Stimulated activated CD4-positive, alpha-beta T cell treated with anti-CD3 and anti-CD28 coated beads, Interleukin-15, amount 100 ng/mL, for 48 hours (primary cell): ENCODE measurements at places on chromosomes 7 and 10.

DNA sequence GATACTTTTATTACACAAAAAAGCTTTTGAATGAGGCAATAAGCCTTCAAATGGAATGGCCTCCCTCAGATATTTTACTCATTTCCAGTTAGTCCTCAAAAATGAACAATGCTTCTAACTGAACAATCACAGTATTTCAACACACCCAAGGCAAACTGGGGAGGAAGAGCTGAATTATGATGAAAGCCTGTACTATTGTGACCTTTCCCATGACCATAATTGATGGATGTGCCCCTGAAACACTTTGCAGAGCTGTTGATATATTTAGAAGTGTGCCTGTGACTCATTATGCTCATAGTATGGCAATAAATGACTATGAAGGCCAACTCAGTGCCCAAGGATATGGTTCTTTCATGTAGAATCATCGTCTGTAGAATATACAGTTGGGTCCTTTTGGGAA is 248.1 kb downstream of the AHR start:
- no peak for DNase-seq

- no peak for DNase-seq
Measured at GRCh38 chr7:100351657-100352058, 6.3 kb upstream of the PILRB start.

DNA sequence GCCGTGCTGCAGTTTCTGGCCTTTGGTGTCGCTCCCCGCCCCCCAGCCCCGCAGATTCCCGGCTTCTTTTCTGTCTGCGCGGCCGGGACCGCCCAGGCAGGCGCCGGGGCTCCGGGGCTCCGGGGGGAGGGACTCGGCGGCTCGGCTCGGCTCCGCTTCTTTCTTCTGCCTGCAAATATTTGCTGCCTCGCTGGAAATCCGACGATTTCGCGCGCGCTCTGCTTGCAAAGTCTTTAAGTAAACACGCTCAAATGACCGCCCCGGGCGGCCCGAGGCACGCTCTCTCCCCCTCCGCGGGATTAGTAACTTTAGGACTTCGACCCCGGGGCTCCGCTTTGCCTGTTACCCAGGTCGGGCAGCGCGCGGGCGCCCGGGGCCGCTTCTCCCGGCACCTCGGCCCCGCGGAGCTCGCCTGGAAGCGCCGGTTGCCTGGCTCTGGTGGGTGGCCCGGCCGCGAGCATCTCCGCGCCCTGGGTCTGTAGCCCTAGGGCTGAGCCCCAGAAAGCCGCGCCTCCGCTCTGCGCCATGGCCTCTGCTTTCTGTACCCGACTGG is 3.9 kb upstream of the GATA3 start:
- DNase-seq: no peak

GRCh38 chr7:76023002-76023401 is 24.8 kb downstream of the STYXL1 start:
- no peak for DNase-seq

DNA sequence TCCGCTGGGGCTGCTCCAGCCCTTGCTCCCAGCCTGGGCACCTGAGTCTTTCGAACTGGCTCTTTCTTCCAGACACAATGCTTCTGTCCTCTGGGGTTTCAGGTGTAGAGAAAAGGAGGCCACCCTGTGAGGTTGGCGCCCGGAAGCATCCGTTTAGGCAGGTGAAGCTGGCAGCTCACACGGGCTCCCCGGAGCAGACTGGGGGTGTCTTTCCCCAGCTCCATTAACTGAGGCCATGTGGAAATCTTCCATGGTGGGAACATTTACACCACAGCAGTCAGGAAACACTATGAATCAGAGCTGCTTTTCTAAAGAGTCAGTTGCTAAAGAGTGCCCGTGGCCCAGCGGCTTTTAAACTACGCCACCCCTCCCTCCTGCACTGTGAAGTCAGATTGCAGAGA is 29.2 kb downstream of the PRKAG2 start:
- DNase-seq: no peak

DNA sequence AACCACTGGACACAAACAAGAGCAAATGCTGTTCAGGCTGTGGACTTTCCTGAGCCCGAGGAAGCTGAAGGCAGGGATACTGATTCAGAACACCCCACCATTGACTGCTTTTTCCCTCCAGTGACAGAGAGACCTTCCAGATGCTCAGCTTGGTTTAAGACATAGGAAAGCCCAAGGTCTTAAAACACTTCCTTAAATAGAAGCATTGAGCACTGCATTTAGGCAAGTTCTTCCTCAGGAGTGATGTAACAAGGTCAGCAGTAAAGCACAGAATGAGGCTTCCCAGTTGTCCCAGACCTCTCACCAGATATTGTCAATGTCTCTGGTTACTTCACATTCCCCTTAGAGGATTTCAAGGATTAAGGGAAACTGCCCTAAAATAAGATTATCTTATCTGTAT is 19.6 kb upstream of the CDCA7L start:
- no peak for DNase-seq

GRCh38 chr7:7953806-7954205 is 14.8 kb upstream of the GLCCI1 start:
- no peak for DNase-seq

DNA sequence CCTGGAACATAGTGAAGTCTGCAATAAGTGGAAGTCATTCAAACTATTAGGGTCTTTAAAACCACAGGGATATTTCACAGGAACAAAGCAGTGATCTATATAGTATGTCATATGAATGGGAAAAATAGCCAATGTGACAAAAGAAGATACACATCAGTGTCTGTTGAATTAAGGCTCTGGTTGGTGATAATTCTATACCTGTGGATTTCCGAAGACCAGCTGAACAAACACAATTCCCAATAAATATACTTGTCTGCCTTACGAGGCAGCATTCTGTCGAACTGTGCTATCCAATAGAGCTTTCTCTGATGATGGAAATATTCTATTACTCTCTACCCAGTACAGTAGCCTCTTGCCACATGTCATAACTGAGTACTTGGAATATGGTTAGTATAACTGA is 55.9 kb upstream of the CAV2 start:
- DNase-seq: no peak

DNA sequence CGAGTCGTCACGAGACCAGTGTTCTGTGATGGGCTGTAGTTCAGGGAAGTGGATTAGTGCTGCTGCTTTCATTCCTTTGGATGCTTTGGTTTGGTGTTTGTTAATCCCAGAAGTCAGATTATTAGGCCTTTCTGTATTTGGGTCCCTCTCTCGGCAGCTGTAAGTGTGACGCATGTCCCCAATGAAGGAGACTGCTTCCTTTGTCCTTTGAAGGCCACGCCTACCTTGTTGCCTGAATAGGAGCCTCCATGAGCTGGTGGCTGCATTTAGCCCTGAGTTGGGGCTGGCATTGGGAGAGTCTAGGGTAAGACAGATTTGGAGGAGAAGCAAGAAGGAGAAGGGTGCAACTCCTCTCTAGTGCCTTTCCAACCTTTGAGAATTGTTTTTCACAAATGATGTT is 34.5 kb downstream of the DOCK1 start:
- DNase-seq: no peak

- no peak for DNase-seq
Measured at GRCh38 chr10:101783736-101784118, 481 bp upstream of the NPM3 start.

DNA sequence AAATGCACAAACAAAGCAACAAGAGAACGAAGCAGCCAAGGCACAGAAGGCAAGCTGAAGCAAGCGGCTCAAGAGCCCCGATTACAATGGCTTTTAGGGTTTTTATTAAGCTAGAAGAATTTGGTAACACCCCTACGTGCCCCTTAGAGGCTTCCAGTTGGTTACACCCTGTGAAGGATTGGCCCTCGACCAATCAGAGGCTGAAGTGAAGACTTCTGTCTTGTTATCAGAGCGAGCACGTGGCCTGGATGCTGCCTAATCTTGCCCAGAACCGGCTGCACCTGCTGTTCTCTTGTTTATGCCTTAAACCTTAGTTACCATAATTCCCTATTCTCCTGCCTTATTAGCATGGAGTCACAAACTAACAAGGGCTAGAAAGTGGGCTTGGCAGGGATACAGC is 21.4 kb downstream of the KCNK18 start:
- DNase-seq: no peak

- no peak for DNase-seq
Measured at GRCh38 chr10:76497666-76498065, 1066.2 kb downstream of the LRMDA start.

GRCh38 chr10:99631496-99631895 is 11.3 kb upstream of the SLC25A28 start:
- DNase-seq: no peak

GRCh38 chr7:108059526-108059925 is 56.6 kb upstream of the LAMB1 start:
- DNase-seq: no peak

- no peak for DNase-seq
Measured at GRCh38 chr7:1234881-1235500, 2.3 kb downstream of the UNCX start.

- no peak for DNase-seq
Measured at GRCh38 chr7:54629771-54630170, 87.6 kb downstream of the VSTM2A start.

DNA sequence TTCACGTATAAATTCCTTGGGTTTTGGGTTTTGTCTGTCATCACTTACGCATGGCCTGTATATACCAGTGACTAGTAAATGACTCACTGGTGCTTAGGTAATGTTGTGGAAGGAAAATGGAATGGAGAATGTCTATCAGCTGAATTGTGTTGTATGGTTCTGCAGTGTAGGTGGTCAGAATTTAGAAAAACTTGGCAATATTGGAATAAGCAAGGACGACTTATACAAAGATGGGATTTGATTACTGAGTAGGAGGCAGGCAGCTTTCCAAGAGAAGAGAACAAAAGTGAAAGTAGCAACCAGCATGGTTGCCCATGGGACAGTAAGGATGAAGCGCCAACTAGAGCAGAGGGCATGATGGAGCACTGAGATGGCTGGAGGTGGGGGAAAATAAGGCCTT is 168.6 kb upstream of the CSTF2T start:
- no peak for DNase-seq

GRCh38 chr7:28591725-28592349 is 179.5 kb downstream of the CREB5 start:
- no peak for DNase-seq

DNA sequence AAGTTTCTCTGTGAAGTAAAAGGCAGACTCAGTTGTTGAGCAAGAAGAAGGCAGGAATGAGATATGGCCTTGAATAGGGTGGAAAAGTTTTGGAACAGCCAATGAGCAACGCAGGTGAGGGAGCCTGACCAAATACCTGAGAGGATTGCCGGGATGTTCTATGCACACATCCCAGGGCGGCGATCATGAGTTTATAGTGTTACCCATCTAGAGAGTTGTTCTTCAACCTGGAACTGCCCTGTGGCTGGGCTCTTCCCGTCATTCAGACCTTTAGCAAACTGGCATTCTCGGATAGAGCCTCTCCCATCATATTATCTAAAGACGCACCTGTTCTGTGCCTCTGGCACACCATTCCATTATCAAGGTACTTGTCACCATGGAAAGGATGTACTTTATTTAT is 103.0 kb upstream of the KIF5B start:
- DNase-seq: no peak
